ENCODE measurements at places on chromosomes 4 and X.

- DNase-seq, result no peak
Measured at GRCh38 chrX:68999356-68999755, 165.9 kb downstream of the PJA1 start.

- peak; percentile 64 for DNase-seq
Measured at GRCh38 chr4:79917246-79917645, 155.8 kb downstream of the ANTXR2 start.

GRCh38 chr4:8289956-8290700 is 20.6 kb downstream of the HTRA3 start:
- DNase-seq, result no peak

GRCh38 chrX:11431786-11432185 is 138.6 kb downstream of the AMELX start:
- DNase-seq, result no peak

DNA sequence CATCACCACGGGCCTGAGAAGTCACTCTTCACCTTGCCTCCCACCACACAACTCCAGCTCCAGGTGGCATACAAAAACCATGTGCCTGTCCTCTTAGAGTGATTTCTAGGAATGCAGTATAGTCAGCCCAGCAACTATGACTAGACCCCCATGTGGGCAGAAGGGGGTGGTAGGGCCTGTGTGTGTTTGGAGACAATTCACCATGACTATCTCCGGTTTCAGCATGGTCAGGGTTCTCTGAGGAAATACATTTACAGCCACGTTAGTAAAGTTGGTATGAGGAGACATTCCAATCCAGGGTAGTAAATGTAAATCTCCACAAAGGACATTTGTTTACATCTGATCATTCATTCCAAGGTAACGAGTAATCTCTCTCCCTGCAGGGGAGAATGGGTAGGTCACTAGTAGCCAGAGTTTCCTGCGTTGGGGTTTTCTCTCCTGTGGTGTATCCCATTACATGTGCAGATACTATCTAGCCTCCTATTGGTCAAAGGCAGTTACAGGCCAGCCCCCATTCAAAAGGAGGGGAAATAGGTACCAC is 4.2 kb upstream of the MTMR1 start:
- no peak for DNase-seq
